KBM-7 (cell line): ENCODE measurements at places on chromosomes 4 and X.

DNA sequence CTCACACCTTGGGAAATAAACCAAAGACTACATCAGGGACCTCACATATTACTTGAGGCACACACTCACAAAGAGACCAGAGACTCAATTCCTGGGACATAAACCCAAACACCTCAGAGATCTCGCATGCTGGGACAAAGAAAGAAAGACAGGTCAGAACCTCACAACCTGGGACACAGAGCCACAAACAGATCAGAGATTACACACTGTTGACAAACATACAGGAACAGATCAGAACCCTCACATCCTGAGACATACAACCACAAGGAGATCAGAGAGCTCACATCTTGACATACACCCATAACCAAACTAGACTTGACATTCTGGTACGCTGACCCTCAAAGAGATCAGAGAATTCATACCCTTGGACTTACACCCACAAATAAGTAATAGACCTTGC lies 17.3 kb downstream of the SUV39H1 start:
- no peak for DNase-seq

- DNase-seq = peak; percentile 8
Measured at GRCh38 chrX:38561951-38562719, 793 bp downstream of the TSPAN7 start.

- no peak for DNase-seq
Measured at GRCh38 chr4:150136481-150136880, 58.2 kb downstream of the DCLK2 start.

- DNase-seq = no peak
Measured at GRCh38 chr4:62470421-62470983, 1270.4 kb downstream of the ADGRL3 start.

DNA sequence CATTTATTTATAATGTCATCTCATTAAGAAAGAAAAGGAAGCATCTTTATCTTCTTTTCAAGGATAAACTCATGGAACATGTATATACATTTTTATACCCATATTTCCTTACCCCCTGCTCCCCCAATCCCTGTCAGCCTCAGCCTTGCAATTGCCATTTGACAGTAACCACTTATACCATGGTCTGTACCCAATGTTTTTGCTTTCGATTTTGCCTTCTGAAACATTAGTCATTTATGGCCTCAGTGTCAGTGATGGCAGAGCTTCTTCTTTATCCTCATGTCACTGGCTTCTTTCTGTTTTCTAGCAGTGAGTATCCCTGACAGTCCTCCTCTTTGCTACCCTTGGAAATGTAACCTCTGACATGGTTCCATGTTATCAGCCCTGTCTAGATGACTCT lies 228.4 kb downstream of the SPRY1 start:
- DNase-seq = no peak

DNA sequence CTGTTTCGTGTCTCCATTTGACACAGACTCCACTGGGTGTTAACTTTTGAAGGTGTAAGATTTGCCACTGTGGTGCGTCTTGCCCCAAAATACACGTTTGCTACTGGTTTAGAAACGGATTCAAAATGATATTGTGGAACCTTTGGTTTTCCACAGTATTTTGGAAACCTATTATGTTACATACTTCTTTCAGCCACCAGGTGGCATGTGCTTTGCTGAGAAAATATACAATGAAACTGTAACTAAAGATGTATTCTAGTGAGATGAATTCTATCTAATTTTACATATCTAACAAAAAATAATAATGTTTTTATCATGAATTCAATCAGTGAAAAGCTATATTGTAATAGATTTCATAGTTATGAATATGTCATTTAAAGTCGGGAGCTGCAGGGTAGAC lies 28.4 kb upstream of the SLITRK4 start:
- peak; percentile 32 for DNase-seq

- DNase-seq = peak; percentile 49
Measured at GRCh38 chr4:1218634-1219565, 30.0 kb downstream of the CTBP1 start.
